ENCODE measurements at places on chromosomes 6 and 20. TPM values are rescaled to one million over a fixed set of nuclear protein-coding genes. Genes with fewer than 3 reads are reported as not detected.

DNA sequence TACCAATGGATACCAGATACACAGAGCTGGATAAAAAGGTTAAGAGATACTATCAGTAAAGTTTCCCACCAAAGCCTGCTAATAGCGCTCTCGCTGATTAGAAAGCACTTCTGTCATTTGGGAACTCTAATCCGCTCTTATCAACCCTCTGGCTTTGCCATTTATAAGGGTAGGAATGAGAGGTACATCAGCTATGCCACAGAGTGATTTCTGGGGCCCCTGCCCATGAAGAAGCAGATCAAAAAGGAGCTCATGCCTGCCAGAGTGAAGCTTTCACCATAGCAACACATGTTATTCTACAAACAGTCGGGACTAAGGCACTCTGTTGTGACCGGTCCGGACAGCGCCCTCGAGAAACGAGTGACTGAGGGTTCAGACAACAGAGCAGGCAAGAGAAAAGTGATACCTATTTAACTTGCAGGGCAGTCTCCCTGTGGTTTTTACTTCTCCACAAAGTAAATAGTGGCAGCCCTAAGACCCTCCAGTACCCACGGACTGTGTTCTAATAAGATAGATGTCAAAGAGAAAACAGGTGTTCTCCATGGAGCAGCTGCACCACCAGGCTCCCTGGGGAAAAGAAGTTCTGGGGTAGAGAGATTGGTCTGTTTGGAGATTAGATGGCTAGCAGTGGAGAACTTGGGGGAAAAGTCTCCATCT is 5.6 kb downstream of the TRAM2 start:
- no peak for DNase-seq

DNA sequence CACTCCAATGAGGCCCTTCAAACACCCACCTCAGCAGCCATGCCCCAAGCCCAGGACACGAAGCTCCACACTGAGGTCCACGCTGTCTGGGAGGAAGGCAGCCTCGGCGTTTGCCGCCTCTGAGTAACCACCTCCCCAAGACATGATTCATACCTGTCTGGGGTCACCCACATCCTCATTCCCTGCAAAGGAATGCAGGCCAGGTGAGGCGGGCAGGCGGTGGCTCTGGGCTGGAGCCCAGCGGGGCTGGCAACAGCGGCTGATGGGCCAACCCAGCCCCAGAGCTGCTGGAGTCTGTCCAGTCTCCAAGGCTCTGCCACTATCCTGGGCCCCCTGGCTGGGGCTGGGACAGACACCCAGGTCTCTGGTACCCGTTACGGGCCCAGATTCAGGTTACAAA is 14.8 kb downstream of the PMEPA1 start:
- no peak for DNase-seq

- no peak for DNase-seq
Observed at GRCh38 chr6:10847684-10848083, 9.3 kb upstream of the MAK start.

Gene SRSF12
- total RNA-seq = 1.2 TPM
